ENCODE measurements at places on chromosomes 16 and 17.

GRCh38 chr16:17729820-17730219 lies 259.1 kb upstream of the XYLT1 start:
- DNase-seq = no peak

DNA sequence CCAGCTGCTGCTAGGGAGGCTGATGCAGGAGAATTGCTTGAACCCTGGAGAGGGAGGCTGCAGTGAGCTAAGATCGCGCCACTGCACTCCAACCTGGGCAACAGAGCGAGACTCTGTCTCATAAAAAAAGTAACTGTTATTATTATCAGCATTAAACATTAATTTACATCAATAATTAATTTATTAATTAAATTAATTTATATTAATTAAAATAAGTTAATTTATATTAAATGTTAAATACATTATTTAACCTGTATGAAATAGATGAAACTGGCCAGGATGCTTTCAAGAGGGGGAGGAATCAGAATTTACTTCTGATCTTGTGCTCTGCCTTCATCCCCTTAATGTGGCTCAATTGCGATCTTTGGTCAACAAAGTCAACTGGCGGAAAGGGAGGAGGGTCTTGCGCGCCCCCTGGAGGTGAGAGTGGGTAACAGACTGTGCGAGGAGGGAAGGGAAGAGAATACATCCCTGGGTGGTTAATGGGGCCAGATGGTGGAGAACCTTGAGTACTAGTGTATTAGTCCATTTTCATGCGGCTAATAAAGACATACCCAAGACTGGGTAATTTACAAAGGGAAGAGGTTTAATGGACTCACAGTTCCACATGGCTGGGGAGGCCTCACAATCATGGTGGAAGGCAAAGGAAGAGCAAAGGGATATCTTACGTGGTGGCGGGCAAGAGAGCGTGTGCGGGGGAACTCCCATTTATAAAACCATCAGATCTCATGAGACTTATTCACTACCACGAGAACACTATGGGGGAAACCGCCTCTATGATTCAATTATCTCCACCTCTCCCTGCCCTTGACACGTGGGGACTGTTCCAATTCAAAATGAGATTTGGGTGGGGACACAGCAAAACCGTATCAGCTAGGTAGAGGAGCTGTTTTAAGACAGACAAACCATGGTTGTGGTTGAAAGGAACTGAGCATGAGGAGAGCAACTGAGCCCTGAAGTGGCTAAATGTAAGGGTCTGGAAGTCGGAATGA lies 15.7 kb upstream of the CPPED1 start:
- DNase-seq = no peak

DNA sequence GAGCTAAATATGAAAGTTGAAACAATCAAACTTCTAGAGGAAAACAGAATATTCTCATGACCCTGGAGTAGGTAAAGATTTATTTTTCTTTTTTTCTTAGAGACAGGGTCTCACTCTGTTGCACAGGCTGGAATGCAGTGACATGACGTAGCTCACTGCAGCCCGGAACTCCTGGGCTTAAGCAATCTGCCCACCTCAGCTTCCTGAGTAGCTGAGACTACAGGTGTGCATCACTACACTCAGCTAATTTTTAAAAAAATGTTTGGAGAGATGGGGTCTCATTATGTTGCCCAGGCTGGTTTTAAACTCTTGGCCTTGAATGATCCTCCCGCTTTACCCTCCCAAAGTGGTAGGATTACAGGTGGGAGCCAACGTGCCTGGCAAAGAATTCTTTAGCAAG lies 15.5 kb downstream of the IKZF3 start:
- no peak for DNase-seq

DNA sequence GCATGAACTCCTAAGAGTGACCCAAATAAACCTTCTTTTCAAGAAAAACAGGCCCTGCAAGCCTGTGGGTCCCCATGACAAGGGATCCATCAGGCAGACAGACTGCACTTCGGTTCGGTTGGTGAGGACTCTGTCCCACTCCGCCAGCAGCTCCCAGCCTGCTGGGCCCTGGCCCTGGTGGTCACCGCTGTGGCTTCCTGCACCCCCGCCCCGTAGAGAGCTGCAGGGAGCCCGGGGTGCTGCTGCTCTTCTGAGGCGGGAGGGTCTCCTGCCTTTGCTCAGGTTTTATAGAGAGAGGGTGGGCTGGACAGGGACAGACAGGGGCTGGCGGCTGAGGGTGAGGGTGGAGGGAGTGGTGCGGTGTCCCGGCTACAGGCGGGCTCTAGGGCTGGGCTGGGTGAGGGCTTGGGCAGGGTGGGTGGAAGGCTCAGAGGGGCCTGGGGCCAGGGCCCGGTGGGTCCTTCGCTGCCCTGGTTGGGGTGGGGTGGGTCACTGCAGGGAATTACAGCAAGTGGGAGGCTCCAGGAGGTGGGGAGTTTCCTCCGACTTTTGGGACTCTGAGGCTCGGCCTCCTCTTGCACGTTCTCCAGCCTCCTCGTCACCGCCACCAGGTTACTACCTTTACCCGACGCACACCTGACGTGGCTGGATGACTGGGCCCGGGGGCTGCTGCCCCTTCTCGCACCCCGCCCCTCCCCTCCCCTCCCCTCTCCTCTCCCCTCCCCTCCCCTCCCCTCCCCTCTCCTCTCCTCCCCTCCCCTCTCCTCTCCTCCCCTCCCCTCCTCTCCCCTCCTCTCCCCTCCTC lies 90.2 kb upstream of the CBX4 start:
- DNase-seq = no peak

DNA sequence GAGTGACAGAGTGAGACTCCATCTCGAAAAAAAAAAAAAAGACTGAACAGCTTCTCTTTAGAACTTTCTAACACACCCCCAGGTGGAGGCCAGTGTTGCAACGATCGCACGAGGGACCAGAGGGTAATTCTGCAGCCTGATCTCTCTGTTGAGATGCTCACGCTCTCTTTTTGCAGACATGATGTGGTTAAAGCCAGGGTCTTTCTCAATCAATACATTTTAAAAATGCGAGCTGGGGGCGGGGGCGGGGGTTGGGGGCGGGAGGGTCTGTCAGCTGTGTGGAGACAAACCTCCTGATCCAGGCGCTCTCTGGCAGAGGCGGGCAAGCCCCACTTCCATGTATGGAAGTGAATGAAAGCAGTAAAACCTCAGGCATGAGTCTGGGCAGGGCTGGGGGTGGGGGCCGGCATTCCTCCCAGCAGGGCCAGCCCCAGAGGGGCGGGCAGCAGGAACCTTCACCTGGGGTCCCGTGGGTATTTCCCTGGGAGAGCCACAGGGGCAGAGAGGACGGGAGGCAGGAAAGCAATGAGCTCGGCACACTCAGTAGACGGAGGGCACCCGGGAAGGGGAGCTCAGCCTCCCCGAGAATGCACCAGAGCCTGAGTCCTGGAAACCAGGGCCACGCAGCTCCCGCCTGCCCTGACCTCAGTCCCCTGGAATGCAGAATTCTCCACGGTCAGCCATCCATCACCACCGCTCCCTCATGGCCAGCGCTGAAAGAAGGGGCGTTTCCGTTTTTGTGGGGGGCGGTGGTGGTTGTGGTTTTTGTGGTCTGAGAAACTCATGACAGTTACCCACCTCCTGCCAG lies 28.0 kb downstream of the NXN start:
- DNase-seq = no peak

GRCh38 chr16:4944333-4945281 lies 7.7 kb upstream of the PPL start:
- no peak for DNase-seq

- no peak for DNase-seq
Observed at GRCh38 chr17:44927696-44928095, 12.4 kb upstream of the GFAP start.
